Stimulated activated CD8-positive, alpha-beta memory T cell treated with anti-CD3 and anti-CD28 coated beads, Interleukin-7, amount 100 ng/mL, for 1 hour (primary cell): ENCODE measurements at places on chromosomes 5 and 9.

GRCh38 chr9:123622711-123623241 is 266.8 kb downstream of the CRB2 start:
- no peak for DNase-seq

DNA sequence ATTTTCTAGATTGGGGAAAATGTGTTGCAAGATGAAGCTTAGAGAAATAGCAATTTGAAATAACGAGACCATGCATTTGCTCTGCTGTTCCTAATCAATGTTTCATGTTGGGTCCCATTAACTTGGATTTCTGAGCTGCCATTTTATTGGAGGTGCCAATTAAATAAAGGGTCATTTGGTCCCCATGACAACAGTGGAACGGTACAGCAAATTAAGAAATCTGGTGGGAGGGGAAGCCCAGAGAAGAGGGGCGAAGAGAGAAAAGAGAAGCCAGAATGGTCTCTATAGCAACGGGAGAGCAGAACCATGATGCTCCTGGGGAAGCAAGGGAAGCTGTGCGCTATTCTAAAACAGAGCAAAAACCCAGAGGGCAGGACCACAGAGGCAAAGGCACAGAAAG is 120.2 kb downstream of the ENTREP1 start:
- DNase-seq, result no peak

DNA sequence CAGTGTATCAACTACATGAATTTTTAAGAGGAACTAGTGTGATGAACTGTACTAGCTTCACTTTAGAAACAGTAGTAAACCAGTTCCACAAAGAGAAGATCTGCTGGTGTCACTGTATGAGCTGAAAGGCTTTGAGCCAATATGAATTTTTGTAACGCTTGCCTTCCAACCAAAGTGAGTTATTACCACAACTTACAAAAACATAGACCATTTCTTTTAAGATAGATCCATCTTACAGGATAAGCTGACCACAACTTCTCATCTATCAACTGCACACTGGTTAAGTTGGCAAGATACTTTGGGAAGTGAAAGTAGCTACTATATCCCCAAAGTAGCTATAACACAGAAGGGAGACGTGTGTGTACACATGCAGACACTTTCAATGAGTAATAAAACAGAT is 849.6 kb upstream of the DMAC1 start:
- DNase-seq, result no peak

- no peak for DNase-seq
Measured at GRCh38 chr5:85921590-85921989, 696.2 kb upstream of the COX7C start.

- DNase-seq, result no peak
Measured at GRCh38 chr5:116842514-116842961, 267.9 kb upstream of the SEMA6A start.

- DNase-seq, result no peak
Measured at GRCh38 chr9:91421971-91422757, 1.5 kb downstream of the NFIL3 start.

GRCh38 chr5:52428977-52429489 is 358.7 kb upstream of the ITGA1 start:
- DNase-seq, result no peak

DNA sequence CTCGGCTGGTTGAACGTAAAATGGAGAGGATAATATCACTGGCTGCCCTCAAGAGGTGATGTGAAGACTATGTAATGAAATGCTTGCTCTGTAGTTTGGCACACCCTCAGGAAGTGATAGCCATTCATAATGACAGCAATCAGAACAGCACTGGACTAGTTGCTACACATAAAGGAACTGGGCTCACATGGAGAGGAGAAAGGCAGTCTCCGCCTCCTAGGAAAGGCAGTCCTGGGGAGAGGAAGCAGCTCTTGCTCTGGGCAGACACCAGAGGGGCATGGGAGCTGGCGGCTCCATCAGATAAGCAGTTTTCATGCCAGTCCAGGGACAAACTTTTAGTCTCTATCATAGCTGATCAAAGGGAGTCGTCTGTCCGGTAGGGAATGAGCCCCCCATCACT is 46.9 kb downstream of the ARHGEF37 start:
- no peak for DNase-seq

DNA sequence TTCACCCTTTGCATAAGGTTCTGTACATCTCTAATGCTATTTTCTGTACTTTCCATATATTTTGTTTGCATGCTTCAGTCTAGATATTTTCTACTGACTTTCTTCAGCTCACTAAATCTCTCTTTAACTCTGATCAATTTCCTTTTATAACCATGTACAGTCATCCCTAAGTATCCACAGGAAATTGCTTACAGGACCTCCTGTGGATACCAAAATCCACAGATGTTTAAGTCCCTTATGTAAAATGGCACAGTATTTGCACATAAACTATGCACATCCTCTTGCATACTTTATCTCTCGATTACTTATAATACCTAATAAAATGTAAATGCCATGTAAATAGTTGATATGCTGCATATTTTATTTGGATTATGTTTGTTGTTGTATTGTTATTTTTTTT is 442.1 kb downstream of the TLE4 start:
- no peak for DNase-seq

GRCh38 chr5:128844354-128844923 is 120.8 kb upstream of the SLC27A6 start:
- no peak for DNase-seq

GRCh38 chr5:139223481-139223880 is 25.3 kb upstream of the SIL1 start:
- DNase-seq, result no peak

DNA sequence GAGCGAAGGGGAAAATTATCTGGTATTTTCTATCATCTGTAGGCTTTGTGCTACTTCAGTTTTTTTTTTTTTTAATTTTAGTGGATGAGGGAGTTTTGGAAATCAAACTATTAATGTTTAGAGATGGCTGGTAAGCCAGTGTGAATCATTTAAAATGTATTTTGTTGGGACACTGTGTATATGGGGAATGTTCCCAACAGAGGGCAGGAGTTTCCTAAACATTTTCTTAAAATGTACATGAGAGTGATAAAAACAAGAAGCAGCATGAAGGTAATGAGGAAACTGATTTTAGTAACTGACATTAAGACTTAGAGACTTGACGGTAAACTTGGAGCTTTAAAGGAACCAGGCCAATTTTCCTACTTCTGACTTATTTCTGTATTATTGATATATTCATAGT is 68.2 kb upstream of the ITGA2 start:
- no peak for DNase-seq

GRCh38 chr5:171755354-171755821 is 30.2 kb upstream of the SMIM23 start:
- no peak for DNase-seq

DNA sequence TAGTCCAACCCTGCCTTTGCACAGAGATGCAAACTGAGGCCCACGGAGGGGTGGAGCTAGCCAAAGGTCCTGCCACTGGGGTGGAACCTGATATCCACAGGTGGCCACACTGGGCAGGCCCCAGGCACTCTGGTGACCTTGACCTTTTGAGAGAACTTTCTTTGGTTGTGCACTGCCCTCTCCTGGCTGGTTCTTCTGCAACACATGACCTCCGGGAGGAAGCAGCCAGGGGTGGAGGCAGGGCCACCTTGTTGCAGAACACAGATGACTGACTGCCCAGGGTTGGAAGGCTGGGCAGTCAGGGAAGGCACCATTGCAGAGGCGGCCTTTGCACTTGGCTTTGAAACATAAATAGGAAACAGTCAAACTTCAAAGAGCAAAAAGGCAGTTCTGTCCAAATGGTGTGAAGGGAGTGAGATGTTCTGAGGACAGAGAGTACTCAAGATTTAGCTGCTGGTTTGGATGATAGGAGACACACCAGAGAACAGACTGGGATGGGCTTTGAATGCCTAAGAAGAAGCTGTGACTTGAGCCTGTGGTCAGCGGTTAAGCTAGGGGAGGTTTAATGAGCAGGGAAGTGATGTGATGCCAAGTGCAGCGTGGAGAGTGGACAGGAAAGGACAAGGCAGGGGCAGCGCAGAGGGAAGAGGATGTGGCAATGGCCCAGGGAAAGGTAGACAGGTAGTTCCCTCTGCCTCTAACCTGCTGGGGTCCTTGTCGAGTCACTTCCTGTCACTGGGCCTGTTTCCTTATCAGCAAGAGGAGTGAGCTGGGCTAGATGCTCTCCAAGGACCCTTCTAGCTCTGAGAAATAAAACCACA is 6.8 kb upstream of the TCOF1 start:
- peak; percentile 19 for DNase-seq

GRCh38 chr5:86665984-86666760 is 48.4 kb downstream of the COX7C start:
- DNase-seq, result no peak

GRCh38 chr9:98851730-98852459 is 44.4 kb downstream of the GALNT12 start:
- DNase-seq, result no peak

- no peak for DNase-seq
Measured at GRCh38 chr5:181059297-181060230, 19.5 kb downstream of the BTNL9 start.

DNA sequence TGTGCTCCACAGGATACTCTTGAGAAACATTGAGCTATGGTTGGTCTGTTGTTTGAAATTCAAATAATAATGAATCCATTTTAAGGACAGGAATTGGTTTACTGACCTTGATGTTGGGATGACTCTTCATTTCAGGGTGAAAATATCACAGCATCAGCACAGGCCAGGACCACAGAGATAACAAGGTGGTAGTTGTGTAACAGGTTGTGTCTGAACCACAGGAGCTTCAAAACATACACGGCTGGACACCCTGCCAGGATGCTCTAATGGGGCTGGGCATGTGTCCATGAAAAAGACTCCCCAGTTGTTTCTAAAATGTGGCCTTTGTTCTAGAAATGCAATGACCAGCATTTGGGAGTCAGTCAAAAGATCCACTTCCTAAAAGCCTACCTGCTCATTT is 69.8 kb downstream of the ACO1 start:
- no peak for DNase-seq

DNA sequence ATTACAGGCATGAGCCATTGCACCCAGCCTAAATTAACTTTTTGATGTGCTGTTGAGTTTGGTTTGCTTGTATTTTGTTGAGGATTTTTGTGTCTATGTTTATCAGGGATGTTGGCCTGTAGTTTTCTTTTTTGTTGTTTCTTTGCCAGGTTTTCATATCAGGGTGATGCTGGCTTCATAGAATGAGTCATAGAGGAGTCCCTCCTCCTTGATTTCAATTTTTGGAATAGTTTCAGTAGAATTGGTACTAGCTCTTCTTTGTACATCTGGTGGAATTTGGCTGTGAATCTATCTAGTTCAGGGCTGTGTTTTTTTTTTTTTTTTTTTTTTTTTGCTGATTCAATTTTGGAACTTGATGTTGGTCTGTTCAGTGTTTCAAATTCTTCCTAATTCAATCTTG is 1164.3 kb upstream of the DMAC1 start:
- no peak for DNase-seq

DNA sequence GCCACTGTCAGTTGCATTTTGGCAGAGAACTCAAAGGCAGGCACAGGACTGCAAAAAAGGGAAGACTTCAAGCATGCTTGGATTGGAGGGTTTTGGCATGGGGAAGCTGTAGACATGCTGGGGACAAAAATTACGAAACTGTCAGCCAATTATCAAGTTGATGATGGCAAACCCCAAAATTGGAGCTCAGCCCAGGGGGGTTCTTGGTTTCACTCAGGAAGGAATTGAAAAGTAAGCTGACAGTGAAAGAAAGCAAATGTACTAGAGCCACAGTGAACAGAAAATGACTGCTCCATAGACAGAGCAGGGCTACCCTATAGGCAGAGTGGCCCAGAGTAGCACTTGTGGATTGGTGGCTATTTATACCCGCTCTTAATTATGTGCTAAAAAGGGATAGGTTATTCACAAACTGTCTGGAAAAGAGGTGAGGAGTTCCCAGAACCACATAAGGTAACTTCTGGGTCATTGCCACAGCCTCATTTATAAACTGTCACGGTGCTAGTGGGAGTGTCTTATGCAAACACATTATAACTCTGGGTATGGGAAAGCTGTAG is 14.6 kb upstream of the CFAP95 start:
- DNase-seq, result no peak

DNA sequence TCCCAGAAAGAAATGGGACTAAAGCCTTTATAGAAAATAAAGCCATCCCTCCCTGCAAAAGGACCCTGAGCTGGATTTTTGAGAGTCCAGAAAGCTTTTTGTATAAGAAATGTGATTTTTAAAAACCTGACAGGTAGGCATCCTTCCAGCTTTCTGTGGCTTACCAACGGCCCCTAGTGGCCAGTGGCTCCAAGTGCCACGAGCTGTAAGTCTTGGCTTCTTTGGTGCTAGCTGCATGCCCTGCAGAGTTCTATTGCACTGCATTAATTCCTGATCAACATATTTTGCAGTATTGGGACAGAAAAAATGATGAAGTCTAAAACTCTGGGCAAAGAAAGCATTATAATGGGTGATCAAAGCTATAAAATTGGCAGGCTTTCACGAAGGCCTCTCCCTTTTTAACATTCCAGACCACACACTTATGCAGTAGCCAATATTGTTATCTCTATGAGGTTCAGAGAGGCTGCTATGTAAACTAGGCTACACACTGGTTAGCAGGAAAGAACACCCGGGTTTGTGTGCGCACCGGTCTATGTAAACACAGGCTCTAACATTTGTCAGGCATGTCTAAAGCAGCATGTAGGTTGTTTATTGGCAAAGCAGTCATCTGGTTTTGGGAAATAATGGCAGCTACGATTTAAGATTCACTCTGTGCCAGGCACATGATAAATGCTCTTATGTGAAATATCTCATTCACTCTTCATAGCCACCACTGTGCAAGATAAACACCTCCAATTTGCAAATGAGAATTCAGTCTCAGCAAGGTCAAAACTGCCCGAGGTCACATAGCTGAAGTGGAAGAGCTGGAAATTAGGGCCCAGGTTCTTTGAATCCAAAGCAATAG is 55.2 kb downstream of the NMUR2 start:
- DNase-seq, result no peak

DNA sequence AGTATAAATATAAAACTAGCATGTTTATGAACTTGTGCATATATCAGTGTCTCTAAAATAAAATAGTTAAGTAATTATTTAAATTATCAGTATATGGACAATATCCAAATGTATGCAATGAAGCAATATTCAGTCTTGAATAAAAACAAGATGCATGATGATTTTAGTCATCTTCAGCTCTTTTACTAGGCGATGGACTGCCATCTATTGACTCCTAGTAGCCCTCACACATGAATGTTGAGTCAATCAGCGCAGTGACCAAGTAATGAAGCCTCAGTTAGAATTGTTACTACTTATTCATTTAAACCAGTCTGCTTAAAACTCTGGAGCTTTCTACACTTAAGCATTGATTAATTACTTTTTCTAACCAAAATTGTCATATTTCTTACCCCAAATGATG is 92.9 kb upstream of the GRHPR start:
- no peak for DNase-seq
